Stimulated activated CD4-positive, alpha-beta T cell treated with anti-CD3 and anti-CD28 coated beads, Interleukin-1b, Interleukin-23, amount 100 ng/mL, for 1 hour (primary cell): ENCODE measurements at places on chromosomes 16 and 17.

DNA sequence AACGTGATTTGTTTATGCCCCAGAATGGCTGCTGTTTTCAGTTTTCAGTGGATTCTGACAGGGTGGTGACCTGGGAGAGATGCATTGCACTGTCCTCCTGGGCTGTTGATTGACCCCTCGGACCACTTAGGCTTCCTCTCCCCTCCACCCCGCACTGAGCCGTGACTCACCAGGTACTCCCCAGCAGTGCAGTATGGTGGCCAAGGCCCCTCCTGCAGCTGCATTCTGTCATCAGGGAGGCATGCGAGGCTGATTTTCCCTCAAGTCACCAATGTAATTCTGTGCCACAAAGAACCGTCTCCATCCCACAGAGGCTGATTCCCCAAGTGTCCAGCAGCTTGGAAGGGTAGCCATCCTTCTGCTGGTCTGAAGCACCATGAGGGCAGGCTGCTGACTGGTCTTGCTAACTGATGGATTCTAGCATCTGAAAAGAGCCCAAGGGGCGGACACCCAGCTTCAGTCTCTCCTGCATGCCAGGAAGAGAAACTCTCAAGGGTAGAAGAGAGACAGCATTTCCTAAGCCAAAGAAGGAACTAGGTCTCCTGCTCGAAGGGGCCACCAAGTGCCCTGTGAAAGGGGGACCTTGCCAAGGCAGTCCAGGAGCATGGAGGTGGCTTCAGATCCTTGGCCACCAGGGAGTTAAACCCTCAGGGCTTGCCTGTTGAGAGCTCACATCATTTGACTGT lies 148.1 kb downstream of the SOCS1 start:
- no peak for DNase-seq

- no peak for DNase-seq
Measured at GRCh38 chr16:67181346-67181745, 2.4 kb downstream of the MATCAP1 start.

- no peak for DNase-seq
Measured at GRCh38 chr17:4256952-4257351, 6.8 kb downstream of the ANKFY1 start.

- DNase-seq = no peak
Measured at GRCh38 chr17:54780238-54780637, 120.4 kb upstream of the TOM1L1 start.

DNA sequence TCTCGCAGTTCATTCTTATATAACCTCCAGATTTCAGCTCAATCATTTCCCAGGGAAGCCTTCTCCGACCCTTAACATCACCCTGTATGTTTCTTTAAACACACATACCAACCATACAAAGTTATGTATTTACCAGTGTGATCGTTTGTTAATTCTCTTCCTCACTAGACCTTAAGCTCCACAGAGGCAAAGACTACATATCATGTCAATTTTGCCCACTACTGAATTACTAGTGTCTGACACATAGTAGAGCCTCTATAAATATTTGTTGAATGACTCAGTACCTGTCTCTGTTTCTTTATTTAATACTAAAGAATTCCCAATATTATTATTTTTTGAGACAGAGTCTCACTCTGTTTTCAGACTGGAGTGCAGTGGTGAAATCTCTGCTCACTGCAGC lies 137.2 kb downstream of the SHISA9 start:
- DNase-seq = no peak

GRCh38 chr17:6328279-6328678 lies 106.6 kb downstream of the AIPL1 start:
- DNase-seq = no peak

DNA sequence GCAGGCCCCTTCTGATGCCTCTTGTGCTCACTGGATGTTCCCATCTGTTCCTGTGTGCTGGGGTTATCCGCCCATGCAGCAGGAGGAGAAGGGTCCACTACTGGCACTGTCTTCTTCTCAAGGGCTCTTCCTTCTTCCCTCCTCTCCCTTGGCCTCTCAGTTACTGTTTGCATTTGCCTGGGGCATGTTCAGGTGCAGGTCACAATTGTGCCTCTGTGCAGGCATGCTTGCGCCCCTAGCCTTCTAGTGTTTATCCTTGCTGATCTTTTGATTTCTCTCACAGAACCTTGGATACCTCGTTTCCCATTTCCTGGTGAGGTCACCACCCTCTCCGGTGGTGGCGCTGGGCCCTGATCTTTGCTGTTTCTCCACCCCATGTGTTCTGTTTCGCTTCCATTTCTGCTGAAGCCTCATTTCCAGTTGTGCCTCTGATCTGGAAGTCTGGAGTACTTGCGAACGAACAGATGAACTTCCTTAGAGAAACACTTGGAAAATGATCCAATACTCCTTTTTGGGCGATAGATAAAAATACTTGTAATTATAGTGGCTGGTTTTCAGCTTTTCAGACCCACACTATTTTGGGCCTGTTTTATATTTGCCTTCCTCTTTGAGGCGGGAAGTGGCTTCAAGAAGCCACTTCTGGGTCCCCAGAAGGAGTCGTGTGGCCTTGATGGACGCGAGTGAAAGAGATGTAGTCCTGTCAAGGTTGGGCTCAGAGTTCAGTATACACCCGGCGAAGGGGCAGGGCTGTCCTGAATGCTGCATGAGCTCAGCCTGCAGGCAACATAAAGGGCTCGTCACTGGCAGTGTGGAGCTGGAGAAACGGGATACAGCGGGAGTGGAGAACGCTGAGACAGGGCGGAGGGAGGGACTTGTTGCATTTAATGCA lies 312.9 kb downstream of the SNX29 start:
- no peak for DNase-seq
